ENCODE measurements at places on chromosomes 2 and 18.

- no peak for DNase-seq
These were observed 38.5 kb upstream of the B3GNT7 start for GRCh38 chr2:231357048-231357447.

- no peak for DNase-seq
These were observed 98.8 kb downstream of the RHBDD1 start for GRCh38 chr2:226934546-226935201.

DNA sequence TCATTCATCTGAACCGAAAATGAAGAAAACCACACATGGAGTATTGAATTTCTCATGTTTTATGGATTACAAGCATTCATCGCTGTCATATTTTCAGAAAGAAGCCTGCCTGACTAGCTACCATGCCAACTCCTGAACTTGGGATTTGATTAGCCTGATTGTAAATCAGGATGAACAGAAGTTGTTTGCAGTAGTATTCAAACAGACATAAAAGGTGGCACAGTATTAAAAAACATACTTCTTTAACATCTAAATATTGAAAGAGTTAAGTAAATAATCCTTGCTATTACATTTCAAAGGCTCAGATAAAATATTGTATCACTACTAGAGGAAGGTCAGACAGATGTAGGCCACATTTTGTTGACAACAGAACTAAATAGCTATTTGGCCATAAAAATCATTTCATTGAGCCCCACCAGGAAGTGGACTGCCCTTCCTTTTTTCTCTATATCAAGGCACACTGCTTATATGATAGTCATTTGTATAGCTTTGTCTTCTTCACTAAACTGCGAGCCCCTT, 21.6 kb downstream of the SLC38A11 start:
- DNase-seq: no peak

GRCh38 chr2:60992985-60993392, 24.5 kb upstream of the PEX13 start:
- peak; percentile 32 for DNase-seq

GRCh38 chr2:121388371-121388770, 103.4 kb upstream of the TFCP2L1 start:
- no peak for DNase-seq

DNA sequence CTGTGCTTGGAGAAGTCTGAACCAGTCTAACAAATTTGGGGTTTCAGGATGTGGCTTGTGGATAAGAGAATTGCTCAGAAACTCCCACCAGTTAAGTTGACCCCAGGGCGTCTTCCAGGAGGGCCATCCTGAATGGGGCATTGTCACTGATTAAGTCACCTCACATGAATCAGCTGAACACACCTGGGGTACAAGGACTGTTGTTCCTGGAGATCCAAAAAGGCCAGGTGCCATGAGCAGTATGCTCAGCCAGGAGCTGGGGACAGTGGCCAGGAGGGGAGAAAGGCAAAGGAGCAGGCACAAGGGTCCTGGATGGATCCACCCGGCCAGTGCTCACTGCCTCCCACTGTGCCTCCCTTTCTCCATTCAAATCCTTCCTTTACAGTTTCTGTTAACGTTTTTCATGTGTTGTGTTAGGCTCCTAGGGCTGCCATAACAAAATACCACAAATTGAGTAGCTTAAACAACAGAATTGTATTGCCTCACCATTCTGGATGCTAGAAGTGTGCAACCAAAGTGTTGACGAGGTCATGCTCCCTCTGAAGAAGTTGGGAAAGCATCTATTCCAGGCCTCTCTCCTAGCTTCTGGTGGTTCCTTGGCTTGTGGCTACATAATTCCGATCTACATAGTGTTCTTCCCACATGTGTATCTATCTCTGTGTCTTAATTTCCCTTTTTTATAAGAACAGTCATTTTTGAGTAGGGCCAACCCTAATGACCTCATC, 33.4 kb downstream of the TRABD2A start:
- no peak for DNase-seq

- DNase-seq: no peak
These were observed 12.7 kb downstream of the SPIRE1 start for GRCh38 chr18:12645254-12645653.

DNA sequence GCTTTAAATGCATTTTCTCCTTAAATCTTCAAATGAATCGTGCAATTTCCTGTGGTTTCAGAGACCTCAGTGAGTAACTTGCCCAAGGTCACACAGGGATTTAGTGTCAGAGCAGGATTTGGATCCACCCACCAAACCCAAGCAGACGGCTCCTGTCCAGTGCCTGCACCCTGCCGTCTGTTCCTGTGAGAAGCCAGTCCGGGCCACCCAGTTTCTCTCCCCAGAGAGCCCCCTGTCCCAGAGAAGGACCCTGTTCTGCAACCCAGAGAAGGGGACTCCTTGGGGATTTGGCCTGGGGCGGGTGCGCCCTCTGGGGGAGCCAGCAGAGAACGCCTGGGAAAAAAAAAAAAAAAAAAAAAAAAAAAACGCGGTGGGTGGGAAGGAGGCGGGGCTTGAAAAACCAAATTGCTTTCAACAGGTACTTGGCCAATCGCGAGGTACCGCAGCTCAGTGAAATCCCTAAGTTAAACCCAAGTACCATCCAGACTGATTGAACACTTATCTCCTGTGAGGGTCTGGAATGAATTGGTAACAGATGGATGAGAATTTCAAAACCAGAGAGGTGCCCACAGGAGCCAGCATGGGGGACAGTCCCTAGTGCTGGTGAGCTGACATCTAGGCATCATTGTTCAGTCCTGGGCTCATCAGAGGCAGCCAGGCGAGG, 30.9 kb upstream of the REEP1 start:
- peak; percentile 46 for DNase-seq

- peak; percentile 35 for DNase-seq
These were observed 89.0 kb downstream of the MARCHF4 start for GRCh38 chr2:216283038-216283900.

GRCh38 chr2:98818164-98818563, 87.2 kb upstream of the MGAT4A start:
- DNase-seq: no peak

GRCh38 chr2:216934151-216934550, 74.3 kb upstream of the TNP1 start:
- no peak for DNase-seq

DNA sequence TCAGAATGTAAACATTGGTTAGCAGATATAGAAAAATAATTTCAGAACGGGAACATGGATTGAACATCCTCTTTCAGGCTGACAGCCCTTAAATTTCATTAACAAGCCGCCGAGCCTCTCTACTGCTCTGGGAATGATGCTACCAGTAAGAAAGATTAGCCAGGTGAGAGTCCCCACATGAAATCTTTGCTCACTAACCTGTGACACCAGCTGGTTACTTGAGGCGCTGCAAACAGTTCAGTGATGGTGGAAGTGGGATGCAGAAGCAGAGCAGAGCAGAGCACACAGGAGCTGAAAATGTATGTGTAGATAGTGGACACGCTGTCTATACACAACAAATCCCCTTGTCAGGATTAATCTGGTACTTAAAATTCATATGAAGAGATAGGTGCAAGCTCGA, 721.1 kb downstream of the DPP10 start:
- no peak for DNase-seq

GRCh38 chr18:45850021-45850420, 24.5 kb downstream of the SIGLEC15 start:
- DNase-seq: no peak

DNA sequence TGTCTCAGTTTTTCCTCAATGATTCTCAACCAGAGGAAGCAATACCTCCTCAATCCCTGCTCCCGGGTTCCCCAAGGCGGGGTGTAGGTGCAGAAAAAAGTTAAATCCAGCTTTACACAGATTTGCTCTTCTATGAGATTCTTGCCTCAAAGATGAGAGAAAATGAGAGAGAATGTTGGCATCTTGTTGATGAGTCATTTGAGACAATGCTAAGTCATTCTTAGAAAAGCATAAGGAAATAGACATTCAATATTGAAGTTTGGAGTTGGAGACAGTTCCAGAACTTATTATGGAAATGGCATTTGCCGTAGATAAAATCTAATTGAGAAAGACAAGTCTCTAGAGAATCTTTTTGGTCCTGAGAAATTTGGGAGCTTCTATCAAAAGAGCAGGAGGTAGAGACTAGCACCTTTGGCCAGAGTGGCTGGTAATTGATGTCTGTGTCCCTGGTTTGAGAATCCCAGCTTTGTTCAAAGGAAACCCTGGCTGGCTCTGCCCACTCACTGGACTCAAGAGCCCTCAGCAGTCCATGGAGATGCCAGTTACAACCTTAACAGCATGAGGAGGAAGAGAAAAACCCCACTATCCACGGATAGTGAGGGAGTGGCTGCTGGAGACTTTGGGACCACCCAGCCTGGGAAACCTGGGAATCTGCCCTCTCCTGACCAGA, 181.2 kb downstream of the FAM124B start:
- no peak for DNase-seq

DNA sequence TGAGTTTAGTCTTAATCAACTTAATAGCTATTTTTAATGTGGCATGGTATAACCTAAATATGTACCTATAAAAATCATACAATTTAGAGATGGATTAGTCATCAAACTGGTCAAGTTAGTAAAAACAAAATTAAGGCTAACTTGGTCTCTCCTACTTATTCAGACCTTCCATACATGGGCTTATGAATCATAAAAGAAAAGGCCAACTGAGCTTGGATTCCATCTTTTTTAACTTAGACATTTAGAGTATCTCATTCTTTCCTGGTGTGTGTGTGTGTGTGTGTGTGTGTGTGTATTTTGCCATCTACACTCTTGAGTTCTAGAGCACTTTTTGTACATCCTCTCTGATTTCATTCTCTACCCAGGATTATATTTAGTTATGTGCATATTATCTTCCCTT, 637.5 kb downstream of the PLCL1 start:
- no peak for DNase-seq

DNA sequence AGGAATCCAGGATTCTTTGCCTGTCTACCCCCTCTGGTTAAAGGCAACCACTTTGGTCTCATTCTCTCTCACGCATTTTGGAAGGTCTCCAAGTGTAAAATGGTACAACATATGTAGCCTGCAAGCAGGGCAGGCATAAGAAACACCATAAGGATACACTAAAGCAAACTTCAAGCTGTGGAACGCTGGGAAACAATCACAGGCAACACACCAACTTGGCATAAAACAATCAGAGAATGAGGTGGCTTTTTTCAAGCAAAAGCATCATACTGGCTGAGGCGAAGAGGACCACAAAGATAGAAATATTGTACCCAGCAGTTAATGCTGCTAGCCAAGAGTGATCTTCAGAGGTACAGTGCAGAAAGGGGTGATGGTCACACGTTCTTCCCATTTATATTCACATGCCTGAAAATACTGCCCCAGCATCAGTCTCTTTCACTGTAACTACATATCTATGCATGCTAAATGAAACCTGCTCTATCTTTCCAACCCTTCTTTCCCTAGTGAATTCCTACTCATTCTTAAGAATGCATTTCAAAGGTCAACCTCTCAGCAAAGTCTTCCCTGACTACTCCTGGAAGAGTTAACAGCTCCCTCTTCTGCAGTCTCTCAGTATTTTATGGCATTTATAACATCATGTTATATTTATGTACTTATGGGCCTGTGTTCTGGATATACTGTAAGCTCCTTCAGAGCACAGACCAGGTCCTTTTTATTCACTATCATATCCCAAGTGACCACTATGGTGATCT, 71.9 kb upstream of the GALNT5 start:
- no peak for DNase-seq

GRCh38 chr2:190190507-190191162, 128.1 kb upstream of the MSTN start:
- DNase-seq: no peak

DNA sequence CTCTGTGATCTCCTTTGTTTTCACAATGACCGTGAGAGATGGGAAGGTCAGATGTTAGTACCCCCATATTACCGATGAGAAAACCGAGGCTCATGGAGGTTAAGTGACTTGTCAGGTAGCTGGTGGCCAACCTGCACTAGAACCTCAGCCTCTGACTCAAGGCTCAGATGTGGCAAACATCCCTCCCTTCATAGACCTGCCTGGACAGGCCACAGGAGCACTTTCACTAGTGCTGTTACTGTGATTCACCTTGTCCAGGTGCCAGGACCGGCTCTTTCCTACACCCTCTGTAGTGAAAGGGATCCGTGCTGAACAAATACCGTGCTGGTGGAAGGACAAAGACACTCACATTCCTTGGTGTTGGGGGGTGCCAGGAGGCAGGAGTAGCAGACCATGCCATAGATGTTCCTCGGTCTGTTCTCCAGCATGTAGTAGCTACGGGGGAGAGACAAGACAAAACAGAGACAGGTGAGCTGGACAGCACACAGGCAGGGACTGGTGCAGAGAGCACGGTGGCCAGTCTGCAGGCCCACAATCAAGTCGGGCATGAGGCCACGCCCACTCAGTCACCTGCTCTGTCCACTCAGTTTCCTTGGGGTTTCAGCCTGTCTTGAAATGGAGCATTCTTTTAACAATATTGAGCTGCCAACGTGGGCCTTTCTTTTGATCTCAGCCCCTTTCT, 65.9 kb downstream of the EDAR start:
- DNase-seq: no peak

- DNase-seq: no peak
These were observed 971.1 kb upstream of the ACVR2A start for GRCh38 chr2:146873646-146874259.

DNA sequence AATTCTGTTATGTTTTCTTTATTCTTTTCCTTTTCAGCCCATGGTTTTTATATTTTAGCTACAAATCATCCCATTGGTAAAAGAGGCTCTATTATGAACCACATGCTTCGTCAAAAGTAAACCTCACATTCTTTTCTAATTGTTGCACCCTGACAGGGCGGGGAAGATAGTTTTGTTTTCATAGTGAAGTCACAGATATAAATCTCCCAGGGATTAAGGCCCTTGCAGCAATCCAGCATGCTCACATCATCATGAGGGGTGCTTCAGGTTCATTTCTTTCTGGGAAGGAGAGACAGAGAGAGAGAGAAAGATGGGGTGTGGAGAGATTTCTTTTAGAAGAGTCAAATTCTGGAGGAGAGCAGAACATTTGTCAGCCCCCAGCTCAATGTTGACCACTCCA, 124.5 kb upstream of the CDC42EP3 start:
- DNase-seq: no peak

- no peak for DNase-seq
These were observed 373 bp upstream of the MTHFD2 start for GRCh38 chr2:74198023-74198460.

DNA sequence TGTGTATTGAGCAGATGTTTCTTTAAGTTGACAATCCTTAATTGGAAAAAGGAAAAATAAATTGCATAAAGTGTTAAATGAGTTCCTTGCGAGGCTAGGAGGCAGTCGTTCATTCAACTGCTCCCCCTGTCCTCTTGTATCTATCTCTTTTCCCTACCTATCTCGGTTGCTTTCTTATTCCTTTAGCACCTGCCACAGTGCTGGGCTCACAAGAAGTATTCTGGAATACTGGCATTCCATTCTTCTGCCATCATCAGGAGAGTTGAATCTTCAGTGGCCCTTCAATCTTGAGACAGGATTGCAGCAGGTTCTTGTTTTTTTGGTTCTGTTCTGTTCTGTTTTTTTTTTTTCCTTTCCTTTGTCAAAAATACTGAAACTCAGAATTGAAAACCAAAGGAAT, 143.1 kb upstream of the AQP4 start:
- DNase-seq: no peak

GRCh38 chr18:23173912-23174311, 38.6 kb downstream of the CABLES1 start:
- DNase-seq: no peak
